ENCODE measurements at places on chromosomes 4 and X.

GRCh38 chr4:61336488-61336887 lies 136.4 kb downstream of the ADGRL3 start:
- DNase-seq = no peak

DNA sequence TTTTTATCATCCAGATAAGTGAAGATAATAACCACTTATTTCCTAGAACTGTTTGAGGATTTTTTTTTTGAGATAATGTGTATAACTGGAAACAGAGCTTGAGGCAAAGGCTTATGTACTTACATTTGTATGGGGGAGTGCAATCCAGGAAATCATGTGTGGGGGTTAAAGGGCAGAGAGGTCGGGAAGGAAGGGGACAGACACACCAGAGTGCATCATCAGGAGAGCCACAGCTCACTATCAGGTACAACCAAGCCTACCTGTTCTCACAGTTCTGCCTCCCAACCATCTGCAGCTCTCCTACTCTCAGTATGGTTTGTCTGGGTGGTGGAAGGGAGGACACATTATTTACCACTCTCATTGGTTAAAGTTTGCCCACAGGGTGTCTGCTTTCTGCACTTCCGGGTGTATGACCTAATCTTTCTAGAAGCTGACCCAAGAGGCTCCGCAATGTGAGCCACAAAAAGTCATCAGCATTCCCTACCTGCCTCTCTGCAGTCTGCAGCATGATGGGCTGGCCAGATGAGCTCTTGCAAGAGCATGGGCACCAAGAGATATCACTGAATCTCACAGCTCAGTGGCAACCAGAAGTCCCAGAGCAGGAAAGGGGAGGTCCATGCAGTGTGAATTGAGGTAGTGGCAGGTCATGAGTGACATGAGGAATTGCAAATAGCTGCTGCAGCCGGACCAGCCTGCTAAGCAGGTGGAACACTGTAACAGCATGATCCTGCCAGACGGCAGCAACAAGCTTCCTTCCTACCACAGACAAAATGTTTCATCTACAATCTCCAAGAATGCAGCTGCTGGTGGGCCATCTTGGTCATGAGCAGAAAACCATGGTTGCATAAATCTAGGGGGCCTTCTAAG lies 36.9 kb upstream of the SPRY1 start:
- no peak for DNase-seq

DNA sequence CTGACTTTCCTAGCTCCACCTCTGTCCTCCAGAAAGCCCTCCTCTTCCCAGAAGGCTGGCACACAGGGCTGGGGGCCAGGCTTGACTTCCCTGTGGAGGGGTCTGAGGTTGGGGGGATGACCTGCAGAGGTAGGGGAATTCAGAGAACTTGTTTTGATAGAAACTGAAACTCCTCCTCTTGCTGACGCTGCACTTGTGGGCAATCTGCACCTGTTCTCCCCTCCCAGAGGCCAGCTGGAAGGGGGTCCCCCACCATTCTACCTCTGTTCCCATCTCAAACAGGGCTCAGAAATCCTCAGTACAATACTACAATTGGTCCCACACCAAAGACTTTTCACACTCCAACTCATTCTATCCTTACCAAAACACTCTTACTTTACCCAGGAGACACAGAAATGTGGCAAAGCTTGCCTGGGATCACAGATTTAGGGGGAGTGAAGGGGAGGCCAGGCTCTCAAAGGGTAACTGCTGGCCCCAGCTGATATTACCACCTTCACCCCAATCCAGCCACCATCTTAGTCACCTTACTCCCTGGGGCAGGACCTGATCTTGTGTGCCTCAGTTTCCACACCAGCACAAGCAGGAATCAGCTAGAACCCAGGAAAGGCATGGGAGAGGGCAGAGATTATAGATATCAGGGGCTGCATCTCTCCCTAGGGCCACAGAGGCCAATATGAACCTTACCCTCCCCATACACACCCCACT lies 18.5 kb downstream of the OTUD5 start:
- DNase-seq = peak; percentile 90

DNA sequence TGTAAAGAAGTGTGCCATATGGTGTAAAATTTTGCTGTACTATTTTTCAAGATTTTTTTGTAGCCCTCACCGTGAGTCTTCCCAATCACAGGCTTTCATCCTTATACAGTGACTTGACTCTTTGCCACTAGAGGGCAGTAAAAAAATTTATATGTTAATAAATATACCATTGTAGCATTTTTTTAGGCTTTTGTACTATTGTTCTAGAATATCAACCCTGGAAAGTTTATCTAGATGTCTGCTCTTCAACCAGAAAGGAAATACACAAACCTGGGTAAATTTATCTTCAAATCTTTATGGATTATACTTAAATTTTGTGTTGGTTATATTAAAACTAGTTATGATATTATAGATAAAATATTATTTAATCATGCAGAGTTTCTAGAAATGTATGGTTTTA lies 235.3 kb downstream of the TENM3 start:
- DNase-seq = peak; percentile 47

DNA sequence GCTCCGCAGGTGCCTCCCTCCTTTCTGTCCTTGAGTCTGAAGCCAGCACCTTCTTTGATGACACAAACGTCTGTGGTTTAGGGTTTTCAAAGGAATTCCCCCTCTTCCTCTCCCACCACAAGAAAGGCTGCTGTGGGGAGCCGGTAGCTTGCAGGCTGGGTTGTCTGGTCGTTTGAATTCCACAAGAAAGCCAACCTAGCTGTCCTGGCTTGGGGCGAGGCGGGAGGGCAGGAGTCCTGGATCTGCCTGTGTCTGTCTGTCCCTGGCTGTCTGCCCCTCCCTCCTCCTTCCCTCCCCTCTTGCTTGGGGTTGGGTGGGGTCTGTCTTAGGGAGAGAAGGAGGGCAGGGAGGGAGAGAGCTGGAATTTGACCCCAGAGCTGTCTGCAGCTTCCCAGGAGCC lies 56.3 kb downstream of the SHROOM2 start:
- no peak for DNase-seq

DNA sequence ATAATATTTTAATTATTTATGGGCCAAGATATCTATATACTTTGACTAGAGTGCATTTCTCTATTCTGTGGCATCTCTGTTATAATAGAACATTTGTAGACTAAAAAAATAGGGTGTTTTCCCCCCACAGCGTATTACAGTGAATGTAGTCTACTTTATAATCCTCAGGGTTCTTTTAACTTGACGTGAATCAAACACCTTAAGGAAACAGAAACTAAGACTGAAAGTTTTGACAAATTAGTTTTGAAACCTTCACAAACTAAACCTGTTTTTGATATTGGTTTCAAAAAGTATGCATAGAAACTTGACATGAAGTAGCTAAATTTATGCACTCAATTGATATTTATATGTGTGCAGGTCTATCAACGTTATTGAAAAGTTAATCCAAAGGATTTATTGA lies 1963.1 kb upstream of the TENM3 start:
- no peak for DNase-seq

GRCh38 chr4:53598901-53599300 lies 7.6 kb upstream of the LNX1 start:
- DNase-seq = no peak

GRCh38 chr4:126227428-126227827 lies 912.7 kb downstream of the FAT4 start:
- DNase-seq = no peak

DNA sequence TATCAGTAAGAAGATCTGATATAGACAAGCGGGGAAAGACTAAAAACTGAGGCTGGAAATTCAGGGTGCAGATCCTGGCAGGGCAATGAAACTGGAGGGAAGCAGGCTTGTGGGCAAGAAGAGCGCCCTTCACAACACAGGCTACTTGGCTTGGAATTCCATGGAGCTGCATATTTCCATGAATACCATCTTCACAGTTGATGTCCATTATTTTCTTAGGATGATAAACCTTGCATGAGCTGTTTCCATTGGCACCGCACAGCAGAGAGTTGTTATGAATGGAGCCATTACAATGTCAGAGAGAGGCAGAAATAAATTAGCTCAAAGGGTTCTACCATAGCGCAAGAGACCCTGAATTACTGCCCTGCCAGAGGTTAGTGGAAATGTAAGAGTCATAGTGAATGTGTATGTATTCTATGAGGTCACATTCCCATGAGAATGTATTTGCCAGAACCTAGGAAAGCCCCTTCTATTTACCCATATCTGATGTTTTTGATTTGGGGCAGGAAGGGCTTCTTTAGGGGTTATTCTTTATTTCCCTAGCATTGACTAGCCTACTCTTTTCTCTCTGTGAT lies 215.6 kb downstream of the PALLD start:
- no peak for DNase-seq

DNA sequence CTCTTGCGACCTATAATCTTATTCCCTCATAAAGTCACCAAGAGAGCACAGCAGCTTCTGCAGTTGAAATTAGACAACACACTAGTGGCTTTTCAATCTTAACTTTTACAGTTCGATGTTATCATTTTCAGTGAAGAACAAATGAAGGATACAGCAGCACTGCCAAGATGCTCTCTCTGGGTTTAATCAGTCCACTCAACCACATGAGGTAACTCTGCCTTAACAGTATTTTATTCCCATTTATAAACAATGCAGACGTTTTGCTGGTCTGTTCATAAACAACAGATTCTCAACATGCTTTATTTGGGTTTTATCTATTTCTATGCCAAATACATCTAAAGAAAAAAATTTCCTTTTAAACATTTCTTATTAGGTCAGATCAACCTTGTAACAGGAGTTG lies 646.0 kb upstream of the FAM241A start:
- no peak for DNase-seq

DNA sequence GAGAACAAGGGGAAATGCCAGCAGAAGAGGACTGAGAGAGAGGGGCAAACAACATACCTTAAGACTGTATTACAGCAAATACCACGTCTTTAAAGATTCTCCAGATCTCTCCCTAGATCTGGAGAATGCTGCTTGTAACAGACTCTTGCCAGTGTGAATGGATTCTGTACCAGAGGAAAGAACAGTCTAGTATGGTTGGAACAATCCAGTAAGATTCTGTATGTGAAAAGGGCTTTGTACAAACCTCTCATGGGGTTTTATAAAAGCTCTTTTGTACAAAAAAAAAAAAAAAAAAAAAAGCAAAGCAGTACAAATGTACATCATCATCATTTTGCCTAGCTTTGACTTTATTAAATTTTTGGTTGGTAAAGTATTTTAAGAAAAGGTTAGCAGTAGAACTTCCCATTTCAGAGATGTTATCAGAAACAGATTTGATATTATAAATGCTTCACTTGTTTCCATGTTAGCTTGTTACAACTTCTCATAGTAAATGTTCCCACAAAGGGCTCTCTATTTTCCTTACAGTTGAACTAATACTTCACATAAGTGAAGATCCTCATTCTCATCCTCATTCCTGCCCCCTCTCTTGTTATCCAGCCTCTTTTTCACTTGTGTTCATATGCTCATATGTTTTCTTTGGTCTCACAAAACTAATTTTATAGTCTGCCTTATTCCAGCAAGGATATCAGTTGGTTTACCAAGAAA lies 144.2 kb downstream of the EDA start:
- no peak for DNase-seq

DNA sequence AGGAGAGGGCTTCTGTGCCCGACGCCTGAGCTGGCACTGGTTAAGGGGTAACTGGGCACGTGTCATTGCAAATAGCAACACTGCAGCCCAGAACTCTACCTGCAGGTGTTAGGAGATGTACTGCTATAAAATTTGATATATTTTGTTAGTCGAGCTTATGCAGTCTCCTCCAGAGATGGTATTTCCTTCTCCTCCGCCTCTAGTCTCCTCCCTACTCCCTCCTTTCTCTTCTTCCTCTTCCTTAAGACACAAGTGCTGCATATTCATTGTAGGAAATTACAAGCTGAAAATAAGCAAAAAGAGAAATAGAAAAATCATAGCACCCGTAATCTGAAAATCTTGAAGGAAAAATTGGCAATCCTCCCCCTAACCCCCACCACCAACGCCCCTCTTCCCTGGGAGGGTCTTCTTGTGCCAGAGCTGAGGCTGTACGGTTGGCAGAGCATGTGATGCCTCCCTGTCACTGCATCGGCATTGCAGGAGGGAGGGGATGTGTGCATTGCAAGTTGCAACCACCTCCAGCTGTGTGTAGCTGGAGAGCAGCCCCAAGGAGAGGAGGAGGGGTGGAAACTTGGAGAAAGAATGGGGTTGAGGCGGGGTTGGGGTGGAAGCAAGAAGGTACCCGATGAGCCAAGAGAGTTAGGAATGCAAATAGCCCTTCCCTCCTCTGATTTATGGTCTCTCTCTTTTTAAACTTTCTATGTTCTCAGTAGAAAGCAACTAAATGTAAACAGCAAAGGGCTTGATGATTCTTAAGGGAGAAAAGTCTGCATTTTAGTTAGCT lies 48.3 kb upstream of the MND1 start:
- no peak for DNase-seq
